ENCODE measurements at places on chromosomes 2 and 18.

DNA sequence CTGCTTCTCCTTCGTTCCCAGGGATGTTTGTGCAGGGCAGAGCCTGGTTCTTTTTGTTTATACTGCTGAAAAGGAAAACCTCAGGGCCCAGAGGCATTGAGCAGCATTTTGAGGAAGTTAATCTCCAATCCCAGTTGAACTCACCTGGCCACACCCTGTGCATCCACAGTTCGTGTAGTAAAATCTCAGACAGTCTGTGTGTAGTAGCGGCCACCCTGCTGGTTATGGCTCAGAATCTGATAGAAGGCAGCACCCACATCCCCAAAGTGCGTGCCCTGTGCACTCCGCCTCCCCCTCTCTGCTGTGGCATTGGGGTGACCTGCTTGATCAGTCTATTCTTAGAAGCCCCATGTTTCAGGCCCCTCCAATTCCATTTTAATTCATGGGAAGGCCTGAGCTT is 10.9 kb downstream of the TRIB2 start:
- no peak for DNase-seq

DNA sequence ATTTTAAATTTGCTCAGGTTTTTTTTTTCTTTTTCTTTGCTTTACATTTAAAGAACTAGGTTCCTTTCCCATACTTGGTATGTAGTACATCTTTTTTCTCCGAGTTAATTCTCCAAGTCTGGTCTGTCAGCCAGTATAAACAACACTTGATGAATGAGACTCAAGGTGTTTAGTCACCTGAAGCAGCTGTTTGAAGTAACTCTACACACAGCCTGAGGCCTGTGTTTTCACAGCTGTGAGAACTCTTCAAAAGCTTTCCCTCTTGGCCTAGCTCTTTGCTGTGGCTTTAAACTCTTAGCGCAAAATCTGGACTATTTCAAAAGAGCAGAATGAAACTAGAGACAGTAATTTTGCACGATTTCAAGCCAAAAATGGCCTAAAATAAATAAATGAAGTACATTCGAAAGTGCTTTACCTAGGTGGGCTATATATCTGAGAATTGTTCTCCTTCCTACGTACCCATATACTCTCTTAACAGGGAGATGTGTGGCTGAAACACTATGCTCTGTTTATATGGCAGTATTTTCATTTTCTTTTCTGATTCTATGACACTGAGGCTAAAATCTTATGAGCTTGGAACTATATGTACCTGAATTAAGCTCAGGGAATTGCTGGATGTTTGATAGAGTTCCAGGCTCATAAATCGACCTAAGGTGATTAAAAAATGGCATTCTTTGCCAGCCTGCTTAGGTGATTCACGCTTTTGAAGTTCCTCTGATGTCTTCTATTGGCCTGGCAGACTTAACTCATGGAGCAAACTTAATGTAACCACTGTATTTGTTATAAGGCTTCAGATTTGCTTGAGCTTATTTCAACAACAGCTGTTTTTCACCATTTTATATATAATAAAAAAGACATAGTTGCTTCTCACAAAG is 1044.1 kb upstream of the ZEB2 start:
- DNase-seq = no peak

GRCh38 chr2:163610817-163611556 is 124.8 kb downstream of the FIGN start:
- no peak for DNase-seq

DNA sequence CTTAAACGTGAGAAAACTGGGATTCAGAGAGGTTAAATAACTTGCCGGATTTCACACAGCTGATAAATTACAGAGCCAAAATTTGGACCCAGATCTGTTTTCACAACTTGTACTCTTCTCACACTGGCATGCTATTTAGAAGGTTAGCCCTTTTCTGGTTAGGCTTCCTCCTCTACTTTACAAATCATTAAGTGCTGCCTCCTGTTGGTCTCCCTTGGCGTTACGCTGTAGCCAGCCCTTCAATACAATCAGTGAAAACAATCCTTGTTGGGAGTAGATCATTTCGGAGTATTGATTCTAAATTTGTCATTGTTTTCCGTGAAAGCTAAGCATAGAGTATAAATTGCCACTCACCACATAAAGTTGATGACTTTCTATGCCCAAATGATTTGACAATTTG is 153.5 kb downstream of the ARHGAP15 start:
- DNase-seq = no peak

DNA sequence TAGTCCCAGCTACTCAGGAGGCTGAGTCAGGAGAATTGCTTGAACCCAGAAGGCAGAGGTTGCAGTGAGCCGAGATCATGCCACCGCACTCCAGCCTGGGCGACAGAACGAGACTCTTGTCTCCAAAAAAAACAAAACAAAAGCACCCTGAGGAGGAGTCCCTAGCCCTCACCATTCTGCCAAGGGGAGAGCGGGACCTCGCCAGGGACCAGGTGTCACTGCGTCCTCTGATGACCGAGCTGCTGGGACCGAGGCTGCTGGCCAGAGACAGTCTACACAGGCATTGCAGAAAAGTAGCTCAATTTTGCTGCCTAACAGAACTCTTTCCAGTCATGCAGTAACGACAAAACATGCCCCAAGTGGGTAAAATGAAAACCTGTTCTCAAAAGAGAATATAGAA is 18.4 kb downstream of the NCK2 start:
- no peak for DNase-seq

DNA sequence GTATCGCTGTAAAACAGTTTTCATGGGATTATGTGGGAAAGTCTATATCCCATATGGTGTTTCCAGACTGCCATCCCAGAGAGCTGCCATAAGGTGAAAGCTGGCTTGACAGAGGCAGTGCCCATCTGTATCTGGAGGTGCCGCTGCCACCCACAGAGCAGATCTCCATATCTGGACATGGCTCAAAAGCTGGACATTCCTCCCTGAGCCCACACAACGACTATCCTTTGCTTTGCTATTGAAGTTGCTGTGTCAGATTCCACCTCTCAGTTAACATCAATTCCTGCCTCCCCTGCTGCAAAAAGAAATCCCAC is 55.2 kb downstream of the RND3 start:
- no peak for DNase-seq

DNA sequence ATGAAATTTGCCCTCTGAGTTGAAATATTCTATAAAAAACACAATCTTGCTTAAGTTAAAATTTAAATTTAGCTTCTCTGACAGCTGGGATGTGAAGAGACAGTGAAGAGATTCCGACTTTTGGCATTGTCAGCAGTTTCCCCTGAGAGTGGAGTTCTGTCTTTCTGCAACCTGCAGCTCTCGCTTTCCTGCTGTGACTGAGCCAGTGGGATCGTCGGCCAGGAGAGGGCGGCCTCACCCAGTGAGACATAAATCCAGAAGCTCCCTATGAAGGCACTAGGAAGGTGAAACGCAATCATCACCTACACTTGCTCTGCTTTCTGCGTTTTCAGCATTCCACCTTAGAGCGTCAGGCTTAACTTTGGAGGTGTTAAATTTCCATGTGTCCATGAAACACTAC is 75.4 kb upstream of the HNMT start:
- DNase-seq = peak; percentile 12

DNA sequence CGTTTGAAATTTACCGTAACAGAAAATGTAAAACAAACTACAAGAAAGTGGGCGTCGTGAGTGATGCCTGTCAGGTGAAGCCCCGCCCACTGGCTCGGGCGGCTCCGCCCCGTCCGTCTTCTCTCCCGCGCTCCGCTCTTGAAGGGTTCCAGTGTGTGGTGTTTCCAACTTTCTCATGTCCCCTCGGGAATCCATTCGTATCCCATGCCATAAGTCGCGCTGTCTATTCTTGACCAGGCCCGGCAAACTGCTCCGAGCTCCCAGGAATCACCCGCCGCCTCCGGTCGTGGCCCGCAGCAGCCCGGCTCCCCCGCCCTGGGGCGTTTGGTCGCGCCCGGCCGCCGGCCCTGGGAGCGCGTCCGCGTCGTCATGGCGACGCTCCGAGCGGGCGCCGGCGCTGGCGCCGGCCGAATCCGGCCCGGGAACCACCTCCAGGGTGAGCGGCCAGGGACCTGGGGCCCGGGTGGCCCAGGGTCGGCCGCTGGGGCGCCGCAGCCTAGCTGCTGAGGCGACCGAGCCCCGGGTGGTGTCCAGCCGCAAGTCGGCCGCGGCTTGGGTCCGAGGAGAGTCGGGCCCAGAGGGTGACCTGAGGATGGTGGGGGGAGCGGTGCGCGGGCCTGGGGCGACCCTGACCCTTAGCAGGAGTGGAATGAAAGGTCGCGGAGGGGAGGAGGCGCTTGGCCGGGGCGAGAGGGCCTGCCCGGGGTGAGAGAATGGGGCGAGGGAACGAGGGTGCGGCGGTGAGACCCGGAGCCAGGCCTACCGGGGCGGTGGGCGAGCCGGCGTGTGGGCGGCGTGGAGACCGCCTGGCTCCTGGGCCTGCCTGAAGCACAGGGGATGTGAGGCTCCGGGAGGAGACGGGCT is at the start of gene CFAP221:
CFAP221 (plus strand) TSS at position 375 of the 864 bp plus-strand sequence. CDS start 1,683 bp downstream, outside the sequence.
- peak; percentile 31 for DNase-seq

- peak; percentile 66 for DNase-seq
Measured at GRCh38 chr2:55119711-55120487, 69.6 kb upstream of the RTN4 start.

- no peak for DNase-seq
Measured at GRCh38 chr18:68701353-68701752, 13.6 kb downstream of the TMX3 start.

DNA sequence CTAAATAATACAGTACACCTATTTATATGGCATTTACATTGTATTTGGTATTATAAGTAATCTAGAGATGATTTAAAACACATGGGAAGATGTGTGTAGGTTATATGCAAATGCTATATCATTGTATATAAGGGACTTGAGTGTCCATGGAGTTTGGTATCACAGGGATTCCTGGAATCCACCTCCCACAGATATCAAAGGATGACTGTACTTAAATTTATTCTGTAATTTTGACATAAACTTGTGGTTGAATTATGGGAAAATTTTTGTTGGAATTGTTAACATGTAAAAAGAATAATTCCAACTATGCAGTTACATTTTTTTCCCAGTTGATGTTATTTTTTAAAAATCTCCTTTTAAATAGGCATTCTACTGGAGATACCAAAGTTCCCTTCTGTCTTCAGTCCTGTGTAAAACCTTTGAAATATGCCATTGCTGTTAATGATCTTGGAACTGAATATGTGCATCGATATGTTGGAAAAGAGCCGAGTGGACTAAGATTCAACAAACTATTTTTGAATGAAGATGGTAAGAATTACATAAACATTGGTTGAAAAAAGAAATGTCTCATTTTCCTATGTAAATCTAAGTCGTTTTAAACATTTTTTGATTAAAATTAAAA is 24.1 kb downstream of the GLS start:
- DNase-seq = no peak

- DNase-seq = no peak
Measured at GRCh38 chr2:214807653-214808052, 1.8 kb downstream of the BARD1 start.

Measured in HCEC 1CT (cell line).